ENCODE measurements at places on chromosomes 12 and 14.

DNA sequence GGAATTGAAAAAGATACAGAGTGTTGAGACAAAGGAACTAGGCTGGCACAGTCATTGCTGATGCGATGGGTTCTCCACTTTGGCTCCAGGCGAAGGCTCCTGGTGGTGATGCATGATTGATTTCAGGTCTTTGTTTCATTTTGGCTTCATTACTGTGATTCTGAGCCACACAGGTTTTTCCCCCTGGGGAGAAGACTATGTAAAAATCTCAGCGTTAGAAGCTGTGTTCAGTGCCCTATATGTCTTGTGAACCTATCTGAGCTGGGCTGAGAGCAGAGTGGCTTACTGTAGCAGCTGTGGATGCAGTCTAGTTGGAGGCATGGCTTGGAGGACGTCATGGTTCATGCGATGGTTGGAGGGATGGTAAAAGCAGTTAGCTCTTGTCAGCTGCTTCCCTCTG lies 54.0 kb downstream of the GPATCH2L start:
- DNase-seq, result no peak

GRCh38 chr12:120583478-120584030 lies 2.4 kb upstream of the POP5 start:
- peak; percentile 71 for DNase-seq

GRCh38 chr12:58532855-58533608 lies 387.3 kb downstream of the LRIG3 start:
- no peak for DNase-seq

DNA sequence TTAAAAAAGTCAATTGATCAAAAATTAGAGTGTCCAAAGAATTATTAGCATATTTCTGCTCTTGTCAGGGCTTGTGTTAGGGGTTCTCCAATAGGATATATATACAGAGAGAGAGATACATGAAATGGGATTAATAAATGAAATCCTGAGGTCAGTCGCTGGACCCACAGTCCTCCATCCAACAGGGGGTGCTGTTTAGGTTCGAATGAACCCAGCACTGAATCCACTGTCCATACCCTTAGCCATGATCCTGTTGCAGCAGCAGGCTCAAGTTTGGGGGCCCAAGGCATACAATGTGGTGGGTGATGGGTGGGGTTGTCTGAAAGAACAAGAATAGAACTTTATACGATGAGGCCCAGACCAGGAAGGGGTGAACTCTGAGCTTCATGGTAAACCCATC lies 780 bp upstream of the MYO1H start:
- DNase-seq, result peak; percentile 12

- no peak for DNase-seq
These were observed 86.3 kb downstream of the RMST start for GRCh38 chr12:97548931-97549330.

GRCh38 chr12:94041850-94042249 lies 106.5 kb upstream of the PLXNC1 start:
- DNase-seq, result no peak

GRCh38 chr12:45697371-45697770 lies 32.1 kb upstream of the ARID2 start:
- DNase-seq, result no peak

Measured in inflammatory macrophage (primary cell).